Ovary (tissue), 10 donors: ENCODE measurements at places on chromosomes 1 and 21. TPM values are rescaled to one million over a fixed set of nuclear protein-coding genes. Genes with fewer than 3 reads are reported as not detected.

DNA sequence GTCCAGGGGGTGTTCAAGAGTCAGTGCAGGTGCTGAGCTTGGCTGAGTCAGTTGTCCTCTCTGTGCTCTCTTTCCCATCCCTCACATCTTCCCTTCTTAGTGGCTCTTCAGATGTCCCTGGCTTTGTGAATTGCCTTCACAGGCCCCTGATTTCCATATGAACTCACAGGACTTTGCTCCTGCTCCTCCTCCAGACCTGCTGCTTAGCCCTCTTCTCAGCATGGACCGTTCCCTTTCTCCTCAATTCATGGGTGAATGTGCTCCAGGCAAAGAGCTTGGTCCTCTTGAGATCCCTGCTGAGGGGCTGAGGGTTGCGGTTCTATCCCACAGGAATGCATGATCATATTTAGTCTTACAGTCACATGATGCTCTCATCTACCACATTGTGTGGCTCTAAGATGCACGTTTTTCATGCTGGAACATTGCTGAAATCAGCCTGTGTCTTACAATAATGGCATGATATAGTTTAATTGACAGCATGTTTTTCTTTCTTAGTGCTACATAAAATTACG lies 30.5 kb downstream of the CACNA1E start:
- no peak for DNase-seq

DNA sequence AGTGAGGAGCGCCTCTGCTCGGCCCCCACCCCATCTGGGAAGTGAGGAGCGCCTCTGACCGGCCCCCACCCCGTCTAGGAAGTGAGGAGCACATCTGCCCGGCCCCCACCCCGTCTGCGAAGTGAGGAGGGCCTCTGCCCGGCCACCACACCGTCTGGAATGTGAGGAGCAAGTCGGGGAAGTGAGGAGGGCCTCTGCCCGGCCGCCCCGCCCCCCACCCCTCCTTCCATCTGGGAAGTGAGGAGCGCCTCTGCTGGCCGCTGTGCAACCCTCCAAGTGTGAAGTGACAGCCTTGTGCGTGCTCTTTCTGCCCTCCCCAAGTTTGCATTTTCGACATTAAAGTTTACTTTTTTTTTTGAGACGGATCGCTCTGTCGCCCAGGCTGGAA lies 5.1 kb upstream of the ZZZ3 start:
- DNase-seq = peak; percentile 58

DNA sequence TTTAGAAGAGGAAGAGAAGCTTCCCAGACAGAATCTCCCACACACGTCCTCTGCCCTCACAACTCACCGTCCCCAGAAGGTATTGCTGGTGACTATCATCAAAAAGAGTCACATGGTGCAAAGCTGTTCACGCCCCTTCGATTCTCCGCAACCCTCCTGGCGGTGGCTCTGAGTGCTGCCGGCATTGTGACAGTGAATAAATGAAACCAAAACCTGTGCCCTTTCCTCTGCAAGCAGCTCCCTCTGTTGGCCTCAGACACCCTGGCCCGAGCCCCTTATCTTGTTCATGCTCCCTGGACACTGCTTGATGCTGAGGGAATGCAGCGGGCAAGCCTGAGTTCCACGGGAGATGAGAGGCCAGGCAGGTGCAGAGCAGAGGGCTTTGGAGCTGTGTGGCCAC lies 510.3 kb downstream of the NPHP4 start:
- no peak for DNase-seq

DNA sequence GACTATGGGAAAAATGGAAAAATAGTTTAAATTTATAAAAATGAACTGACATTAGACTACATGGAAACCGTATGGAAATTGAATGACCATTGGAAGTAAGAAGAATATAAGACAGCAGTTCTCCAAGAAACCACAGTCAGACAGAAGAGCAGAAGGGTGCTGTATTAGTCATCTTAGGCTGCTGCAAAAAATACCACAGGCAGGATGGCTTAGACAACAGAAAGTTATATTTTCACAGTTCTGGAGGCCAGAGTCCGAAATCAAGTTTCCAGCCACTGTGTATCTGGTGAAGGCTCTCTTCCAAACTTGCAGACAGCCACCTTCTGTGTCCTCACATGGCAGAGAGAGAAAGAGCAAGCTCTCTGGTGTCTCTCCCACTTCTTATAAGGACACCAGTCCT lies 175.2 kb downstream of the DSCAM start:
- no peak for DNase-seq

The WNT3A gene
- not detected for total RNA-seq

The NBPF9 gene
- 14.8 TPM for total RNA-seq

- DNase-seq = no peak
Measured at GRCh38 chr1:56655991-56656613, 11.0 kb downstream of the PRKAA2 start.

DNA sequence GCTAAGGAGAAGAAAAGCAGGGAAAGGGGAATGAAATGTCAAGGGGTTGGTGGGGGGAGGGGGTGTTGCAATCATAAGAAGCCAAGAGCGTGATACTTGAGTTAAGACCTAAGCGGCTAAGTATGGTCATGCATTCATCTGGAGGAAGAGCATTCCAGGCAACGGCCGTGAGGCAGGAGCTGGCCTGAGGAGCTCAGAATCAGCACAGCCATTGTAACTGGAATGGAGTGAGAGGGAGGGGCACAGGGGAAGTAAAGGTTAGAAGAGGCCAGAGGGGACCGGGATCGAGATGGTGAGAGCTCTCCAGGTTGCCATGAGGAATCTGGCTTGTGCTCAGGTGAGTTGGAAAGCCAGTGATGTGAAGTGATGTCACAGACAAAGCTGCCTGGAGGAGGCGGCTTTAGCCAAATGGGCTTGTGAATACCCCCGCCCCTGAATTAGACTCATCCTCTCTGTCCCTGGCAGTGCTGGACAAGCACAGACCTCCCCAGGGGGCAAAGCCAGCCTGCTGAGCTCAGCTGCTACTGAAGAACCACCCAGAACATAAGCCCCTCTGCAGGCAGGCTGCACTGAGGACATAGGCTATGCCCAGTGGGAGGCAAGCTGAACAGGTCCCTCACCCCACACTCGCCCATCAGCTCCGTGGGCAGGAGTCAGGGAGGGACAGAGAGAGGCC lies 61.1 kb upstream of the LAPTM5 start:
- no peak for DNase-seq

GRCh38 chr1:84442256-84442655 lies 36.8 kb upstream of the RPF1 start:
- DNase-seq = no peak

- no peak for DNase-seq
Measured at GRCh38 chr1:40620150-40620549, 45.3 kb downstream of the RIMS3 start.

The NR1I3 gene
- not detected for total RNA-seq

GRCh38 chr1:157139052-157139715 lies 989 bp upstream of the ETV3 start:
- no peak for DNase-seq

DNA sequence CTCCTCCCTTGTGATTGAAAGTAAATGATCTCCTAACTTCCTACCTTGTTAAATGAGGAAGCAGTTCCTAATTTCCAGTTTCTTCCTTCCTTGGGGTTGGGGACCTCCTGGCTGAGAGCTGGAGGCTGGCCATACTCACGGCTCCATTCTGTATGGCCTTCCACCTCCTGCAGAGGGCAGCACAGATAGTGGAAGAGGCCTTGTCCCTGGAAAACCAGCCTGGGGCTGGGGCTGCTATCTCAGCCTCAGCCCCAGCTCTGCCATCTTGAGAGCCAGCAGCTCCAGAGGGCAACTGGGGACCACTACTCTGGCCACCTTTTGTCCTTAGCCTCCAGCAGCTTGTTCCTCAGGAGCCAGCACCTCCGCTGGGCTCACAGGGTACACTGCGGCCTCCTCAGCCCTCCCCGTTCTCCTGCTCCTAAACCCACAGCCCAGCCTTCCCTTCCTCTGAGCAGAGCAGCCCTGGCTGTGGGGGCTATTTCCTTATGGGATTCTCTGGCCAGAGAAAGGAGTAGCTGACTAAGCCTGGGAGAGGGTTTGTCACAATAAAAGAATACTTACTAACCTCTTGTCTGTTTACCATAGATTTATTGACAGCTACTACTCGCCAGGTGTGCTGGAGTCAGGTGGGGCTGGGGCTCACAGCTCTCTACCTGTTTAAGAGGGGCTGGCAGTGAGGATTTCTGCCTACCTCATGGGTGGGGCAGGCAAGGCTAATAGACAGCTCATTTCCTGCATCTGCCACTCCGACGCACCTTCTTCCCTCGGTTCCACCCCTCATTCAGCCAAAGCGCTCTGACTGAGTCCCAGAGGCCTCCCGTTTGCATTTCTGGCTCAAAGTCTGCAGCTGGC lies 6.3 kb downstream of the TMEM234 start:
- DNase-seq = peak; percentile 70

- no peak for DNase-seq
Measured at GRCh38 chr1:31535561-31535960, 40.8 kb upstream of the TINAGL1 start.

GRCh38 chr1:193868425-193868824 lies 682.0 kb upstream of the B3GALT2 start:
- no peak for DNase-seq

The CLIC6 gene
- 1.0 TPM for total RNA-seq

The FCRL2 gene
- total RNA-seq = not detected

DNA sequence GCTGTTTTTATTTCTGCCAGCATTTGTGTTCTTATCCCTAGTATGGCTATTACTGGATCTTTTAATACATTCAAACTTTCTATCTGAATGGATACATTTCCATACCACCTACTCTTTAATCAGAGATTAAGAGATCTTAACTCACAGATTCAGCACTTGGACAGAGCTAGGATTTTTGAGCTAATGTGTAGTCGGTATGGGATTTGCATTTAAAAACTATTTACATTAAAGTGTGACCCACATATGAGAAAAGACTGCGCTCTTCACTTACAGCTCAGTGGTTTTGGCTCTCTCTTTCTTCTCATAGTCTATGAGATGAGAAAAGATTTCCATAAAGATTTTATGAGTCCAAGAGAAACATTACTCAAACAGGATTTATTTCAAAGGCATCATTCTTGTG lies 16.4 kb downstream of the HMGB4 start:
- DNase-seq = no peak

GRCh38 chr1:179124873-179125272 lies 43.0 kb downstream of the TOR3A start:
- no peak for DNase-seq
